ENCODE measurements at places on chromosomes 16 and 17.

DNA sequence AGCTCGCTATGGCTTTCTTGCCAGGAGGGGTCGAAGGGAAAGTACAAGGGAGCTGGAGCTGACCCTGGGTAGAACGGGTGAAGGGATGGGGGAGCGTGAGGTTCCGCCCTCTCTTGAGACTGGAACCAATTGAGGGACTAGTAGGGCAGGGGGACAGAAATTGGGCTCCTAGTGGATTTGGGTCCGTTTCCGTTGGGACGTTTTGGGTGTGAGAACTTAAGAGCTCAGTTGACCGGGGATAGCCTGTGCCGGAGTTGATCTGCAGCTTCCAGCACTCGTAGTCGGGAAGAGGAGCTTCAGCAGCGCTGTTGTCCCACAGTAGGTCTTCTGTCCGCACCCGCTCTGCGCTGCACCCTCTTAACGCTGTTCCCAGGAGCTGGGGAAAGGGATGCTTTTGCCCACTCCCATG lies 481 bp downstream of the CNTROB start:
- no peak for DNase-seq

DNA sequence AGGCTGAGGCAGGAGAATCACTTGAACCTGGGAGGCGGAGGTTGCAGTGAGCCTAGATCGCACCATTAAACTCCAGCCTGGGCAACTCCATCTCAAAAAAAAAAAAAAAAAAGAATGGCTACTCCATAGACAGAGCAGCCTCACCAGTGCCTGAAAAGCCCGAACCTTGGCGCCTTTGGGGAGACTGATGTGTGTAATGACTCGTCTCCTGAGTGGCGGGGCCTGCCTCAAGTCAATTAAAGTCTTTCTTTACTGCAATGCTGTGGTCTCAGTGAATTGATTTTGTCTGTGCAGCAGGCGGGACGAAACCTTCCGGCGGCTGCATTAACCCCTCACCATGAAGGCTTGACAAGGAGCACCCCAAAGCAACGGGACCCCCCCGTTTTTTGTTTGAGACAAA lies 3.5 kb upstream of the UQCC4 start:
- no peak for DNase-seq

GRCh38 chr16:27222249-27223225 lies 19.2 kb downstream of the KDM8 start:
- no peak for DNase-seq

DNA sequence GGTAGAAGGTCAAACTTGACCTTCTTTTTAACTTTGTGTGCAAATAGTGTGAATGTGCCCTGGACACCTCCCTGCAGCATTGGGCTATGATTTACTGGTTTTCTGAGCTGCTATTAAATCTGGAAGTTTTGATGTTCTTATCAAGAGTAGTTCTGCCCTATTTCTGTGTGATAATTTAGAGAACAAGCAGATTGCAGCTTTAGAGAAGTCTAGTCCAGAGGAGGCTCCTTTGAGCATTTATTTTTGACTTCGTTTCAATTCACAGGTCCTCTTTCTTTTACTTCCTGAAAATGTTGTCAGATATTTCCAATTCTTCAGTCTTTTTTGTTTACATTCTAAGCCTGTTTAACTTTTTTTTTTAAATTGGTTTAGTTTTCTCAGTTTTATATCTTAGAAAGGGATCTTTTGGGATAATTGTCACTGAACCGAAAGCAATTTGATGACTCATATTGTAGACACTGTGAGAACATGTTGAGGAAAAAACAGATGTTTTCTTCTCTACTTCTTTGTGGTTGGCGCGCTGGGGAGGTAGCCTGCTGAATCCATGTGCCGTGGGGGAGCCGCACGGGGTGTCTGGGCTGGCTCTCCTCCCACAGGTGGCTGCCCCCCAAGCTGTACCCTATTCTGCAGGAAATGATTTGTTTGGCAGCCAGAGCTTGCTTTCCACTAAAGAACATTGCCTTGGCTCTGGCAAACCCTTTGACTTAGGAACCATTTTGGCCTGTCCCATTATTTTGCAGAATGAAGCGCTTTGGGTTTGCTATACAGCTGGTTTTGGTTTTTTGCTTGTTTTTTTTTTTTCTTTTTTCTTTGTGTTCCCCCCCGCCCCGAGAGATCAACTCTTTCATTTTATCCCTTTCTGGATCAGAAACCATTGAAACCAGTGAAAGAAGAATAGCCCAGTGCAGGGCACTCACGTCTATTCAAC lies 53.4 kb downstream of the MFSD11 start:
- no peak for DNase-seq

DNA sequence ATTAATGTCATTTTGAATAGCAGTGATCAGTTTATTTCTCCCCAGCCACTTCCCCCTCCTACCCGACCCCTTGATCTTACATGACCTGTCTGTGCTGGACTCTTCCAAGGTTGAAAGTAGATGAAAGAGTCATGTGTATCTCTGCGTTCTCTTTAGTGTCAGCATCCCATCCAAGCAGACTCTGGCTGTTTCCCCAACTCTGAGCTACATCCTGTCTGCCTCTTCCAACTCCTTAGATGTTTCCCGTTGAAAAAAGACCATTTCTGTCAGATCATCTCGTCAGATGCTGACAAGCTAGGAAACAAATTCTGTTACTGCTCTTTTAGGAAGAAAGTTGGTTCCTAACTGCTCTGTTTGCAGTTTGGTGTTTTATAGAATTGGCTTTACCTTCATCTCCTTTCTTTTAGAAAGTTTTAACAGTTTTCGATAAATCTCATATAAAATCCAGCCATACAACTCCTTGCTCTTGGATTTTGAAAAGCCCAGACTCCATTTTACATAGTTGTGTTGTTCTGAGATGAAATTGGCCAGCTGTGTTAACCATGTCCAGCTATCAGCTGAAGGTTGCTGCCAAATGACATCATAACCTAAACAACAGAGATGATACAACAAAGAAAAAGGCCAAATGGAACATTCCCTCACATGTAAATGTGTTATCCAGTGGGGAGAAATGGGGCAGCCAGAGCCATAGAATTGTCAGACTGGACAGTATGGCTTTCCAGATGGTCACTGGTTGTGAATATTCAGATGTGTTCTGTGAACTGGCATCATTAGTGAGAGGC lies 43.5 kb downstream of the CYB561 start:
- DNase-seq, result no peak

- no peak for DNase-seq
Measured at GRCh38 chr17:72460711-72461110, 339.9 kb downstream of the SOX9 start.

DNA sequence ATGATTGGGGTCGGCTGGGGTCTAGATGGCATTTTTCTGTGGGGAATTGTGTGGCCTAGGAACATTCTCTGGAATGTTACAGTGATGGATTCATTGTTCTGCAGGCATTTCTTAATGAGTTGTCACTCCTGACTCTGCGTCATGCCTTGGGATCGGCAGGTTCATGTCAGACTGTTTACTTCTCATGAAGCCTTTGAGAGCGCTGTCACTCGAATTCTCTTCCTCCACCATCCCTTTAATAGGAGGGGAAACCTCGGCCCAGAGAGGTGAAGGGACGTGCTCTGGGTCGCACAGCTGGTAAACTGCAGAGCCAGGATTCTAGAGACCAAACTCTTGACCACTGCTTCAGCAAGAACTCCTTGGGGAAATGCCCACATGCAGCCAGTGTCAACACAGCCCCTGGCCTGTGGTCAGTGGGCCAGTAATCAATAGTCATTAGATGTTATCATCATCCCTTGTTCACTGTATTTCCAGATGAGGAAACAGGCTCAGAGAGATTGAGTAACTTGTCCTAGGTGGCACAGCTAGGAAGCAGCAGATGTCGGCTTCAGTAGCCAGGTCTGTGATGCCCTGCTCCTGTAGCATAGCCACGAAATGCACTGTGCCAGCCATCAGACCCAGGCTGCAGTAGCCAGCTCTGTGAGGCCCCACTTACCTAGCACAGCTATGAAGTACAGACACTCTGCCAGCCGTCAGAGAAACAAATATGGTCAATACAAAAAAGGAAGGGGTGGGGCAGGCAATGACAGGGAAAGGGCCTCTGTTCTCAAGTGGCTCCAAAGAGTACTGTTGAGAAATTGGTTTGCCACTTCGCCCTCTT lies 259.0 kb downstream of the CPPED1 start:
- no peak for DNase-seq

DNA sequence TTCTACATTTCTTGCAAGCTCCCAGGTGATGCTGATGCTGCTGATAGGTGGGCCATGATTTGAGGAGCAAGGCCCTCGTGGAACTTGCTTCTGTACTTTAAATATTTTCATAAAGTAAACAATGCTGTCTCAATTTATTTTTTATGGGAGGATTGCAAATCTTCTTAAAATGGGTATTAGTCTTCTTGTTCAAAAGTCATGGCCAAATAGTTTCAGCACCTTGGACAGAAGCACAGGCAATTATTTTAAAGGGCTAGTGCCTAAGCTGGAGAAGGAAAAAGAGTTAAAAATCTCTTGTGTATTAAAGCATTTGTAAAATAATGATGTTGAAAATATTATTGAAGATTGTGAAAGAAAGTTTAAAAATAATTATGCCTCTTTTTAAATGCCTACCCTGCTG lies 50.5 kb downstream of the GPR139 start:
- DNase-seq, result no peak

DNA sequence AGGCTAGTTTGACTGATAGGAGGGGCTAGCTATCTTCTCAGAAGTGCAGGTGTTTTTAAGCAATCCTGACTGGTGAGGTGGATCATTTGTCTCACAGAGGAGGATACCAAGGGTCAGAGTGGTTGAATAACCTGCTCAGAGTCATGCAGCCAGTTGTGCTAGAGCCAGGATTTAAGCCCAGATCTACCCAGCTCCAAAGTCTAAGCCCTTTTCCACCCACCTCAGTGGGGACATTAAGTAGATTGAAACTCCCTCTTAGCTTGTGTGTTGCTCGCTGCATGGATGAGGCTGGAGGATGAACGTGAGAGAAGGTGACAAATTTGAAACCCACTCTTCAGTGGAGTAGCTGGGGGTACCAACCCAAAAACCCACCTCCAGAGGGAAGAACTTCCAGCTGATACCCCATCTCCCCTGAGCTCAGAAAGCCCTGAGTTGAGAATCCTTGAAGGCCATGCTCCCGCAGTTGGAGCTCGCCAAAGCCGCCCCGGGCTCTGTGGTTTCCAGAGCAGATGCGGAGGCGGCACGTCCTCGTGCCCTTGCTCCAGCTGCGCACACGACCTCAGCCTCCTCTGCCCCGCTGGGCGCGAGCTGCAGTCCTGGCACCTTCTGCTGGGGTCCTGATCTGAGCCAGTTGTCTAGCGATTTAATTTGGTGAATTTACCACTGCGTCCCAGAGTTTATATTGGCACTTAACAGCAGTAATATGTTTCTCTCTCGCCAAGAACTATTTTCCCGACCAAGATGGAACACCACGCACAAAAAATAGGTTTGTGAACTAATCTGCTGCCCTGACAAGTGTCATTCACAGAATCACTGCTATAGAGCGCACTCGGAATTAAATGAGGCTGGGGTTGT lies 159.5 kb downstream of the CCDC182 start:
- no peak for DNase-seq

DNA sequence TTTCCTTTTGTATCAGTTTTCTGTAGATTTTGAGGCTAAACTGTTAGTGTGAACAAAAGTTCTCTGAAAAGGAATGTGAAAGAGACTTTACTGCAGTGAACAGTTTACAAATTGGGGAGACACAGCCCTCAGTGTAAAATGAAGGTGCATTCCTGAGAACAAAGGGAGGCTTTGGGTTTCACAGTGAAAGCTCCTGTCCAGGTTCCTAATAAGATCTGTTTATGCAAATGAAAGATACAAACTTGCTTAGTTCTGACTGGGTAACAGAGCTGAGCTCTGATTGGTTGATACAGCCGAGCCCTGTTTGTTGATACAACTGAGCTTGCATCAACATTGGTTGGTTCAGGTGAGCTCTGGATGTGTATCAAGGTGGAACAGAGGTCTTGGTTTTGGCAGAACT lies 8.3 kb upstream of the CDRT15 start:
- no peak for DNase-seq

GRCh38 chr16:87330646-87331045 lies 13.5 kb upstream of the C16orf95 start:
- no peak for DNase-seq

- DNase-seq, result no peak
Measured at GRCh38 chr17:28703552-28704218, 8.0 kb downstream of the PROCA1 start.

DNA sequence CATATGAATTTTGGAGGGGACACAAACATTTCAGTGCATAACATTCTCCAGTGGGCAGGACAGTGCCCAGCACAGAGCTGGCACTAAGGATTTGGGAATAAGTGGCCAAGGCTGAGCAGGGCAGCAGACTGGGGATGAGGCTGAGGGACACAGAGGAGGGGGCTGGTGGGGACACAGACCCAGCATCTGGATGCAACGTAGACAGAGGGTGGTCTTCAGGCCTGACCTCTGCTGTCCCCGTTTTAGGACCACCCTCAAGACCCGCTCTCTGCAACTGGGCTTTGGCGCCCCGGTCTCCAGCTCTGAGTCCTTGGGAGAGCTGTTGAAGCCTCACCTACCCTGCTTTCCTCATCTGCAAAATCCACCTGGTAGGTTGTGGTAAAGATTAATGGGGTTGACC lies 3.3 kb upstream of the PRSS33 start:
- no peak for DNase-seq

- DNase-seq, result no peak
Measured at GRCh38 chr16:14510939-14511799, 118.9 kb downstream of the PARN start.

DNA sequence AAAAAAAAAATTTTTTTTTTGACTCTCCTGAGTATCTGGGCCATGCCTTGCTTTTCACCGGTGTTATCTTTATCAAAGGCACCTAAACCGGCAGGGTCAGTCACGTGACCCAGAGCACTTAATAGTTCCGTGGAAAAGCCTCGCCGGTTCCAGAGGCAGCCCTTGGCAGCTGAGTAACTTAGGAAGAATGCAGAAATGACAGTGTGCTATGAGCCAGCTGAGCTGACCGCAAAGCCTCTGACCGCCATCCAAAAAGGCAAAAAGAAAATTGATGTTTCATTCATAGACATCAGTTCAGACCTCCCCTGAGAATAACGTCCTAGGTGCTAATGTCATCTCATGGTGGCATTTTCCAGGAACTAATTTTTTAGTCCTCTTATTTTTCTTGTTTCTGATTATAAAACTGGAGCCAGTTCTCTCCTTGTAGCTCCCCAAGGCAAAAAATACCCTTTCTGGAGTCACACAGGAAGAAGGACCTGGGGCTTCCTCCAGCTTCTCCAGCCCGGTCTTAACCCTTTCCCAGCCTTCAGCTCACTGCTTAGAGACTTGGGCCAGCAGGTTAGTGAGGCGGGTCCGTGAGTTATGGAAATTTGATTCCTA lies 122.6 kb downstream of the SOCS1 start:
- DNase-seq, result no peak

All from amygdala (tissue), 56 donors.